ENCODE measurements at places on chromosomes 5 and 9.

GRCh38 chr9:78620303-78620702 lies 323.4 kb downstream of the PSAT1 start:
- no peaks in the 10 kb centered on the region for H3K27me3 ChIP-seq
- no peaks in the 10 kb centered on the region for H3K36me3 ChIP-seq
- DNase-seq, result no peak
- no peak overlapping the region for H3K4me3 ChIP-seq
- no peaks in the 10 kb centered on the region for H3K4me1 ChIP-seq

DNA sequence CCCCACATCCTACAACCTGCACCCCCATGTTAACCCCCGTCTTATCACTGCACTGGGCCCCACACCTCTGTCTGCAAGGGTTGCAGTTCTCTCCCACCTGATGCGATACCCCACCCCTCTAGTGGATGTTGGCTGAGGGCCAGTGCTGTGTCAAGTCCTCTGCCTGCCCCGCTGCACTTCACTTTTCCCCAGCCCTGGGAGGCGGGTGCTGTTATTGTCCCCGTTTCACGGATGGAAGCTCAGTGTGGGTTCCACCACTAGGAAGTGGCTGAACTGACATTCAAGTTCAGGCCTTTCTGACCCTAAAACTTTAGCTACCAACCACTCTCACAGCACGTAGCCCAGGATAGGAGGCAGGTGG lies 3.5 kb downstream of the SNCB start:
- no peak overlapping the region for H3K27ac ChIP-seq
- H3K4me1 ChIP-seq, result no peaks in the 10 kb centered on the region
- no peak for DNase-seq
- H3K27me3 ChIP-seq, result no peaks in the 10 kb centered on the region

GRCh38 chr5:181163487-181164075 lies 16.2 kb downstream of the OR2V2 start:
- no peaks in the 10 kb centered on the region for H3K27me3 ChIP-seq
- peaks cover 45% of the 10 kb centered on the region for H3K4me1 ChIP-seq
- peak overlapping the region; percentile 44 for H3K27ac ChIP-seq
- H3K4me3 ChIP-seq, result no peak overlapping the region
- no peak for DNase-seq

- H3K27ac ChIP-seq, result no peak overlapping the region
- peaks cover 14% of the 10 kb centered on the region for H3K4me1 ChIP-seq
- no peak for DNase-seq
- H3K27me3 ChIP-seq, result no peaks in the 10 kb centered on the region
- no peaks in the 10 kb centered on the region for H3K36me3 ChIP-seq
- no peak overlapping the region for H3K4me3 ChIP-seq
These were observed 22.8 kb upstream of the CERCAM start for GRCh38 chr9:128397831-128398230.

DNA sequence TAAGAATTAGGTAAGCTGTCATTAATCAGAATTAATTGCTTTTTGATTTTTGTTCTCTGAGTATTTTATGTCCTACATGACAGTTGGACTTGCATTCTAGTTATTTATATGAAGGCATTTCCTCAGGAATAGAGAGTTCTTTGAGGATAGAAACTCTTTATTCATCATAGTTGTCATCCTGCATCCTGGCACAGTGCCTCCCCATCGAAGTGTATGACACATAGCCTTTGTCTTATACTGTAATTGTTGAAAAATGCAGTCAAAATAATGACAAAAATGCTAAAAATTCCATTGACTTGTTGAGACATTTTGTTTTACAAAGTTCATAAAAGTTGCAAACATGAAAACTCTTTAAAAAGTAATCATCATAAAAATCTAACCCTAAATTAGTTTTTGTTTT lies 36.5 kb downstream of the CFAP95 start:
- no peak overlapping the region for H3K4me3 ChIP-seq
- DNase-seq, result no peak
- H3K4me1 ChIP-seq, result no peaks in the 10 kb centered on the region

Data from HCT116 (cell line).